Motor neuron (in vitro differentiated cells): ENCODE measurements at places on chromosomes 4 and X. TPM values are rescaled to one million over a fixed set of nuclear protein-coding genes. Genes with fewer than 3 reads are reported as not detected.

The SEL1L3 gene
- total RNA-seq, result 41.3 and 45.1 TPM in 2 replicates

The FUNDC1 gene
- total RNA-seq, result 15.6 and 15.8 TPM in 2 replicates

The PLRG1 gene
- 50.8 and 58.1 TPM in 2 replicates for total RNA-seq

The DTHD1 gene
- total RNA-seq, result not detected in 2 replicates

The SHOX gene
- 0.05 and 0.13 TPM in 2 replicates for total RNA-seq
